Gastroesophageal sphincter (tissue), 4 donors: ENCODE measurements at places on chromosomes 3 and 15.

GRCh38 chr3:9225268-9225667 lies 24.2 kb downstream of the SRGAP3 start:
- ATAC-seq: no peak

- ATAC-seq: peak; percentile 64
Measured at GRCh38 chr15:100918690-100919480, at the start of gene LRRK1. Gene LRRK1 (plus strand): TSS chr15:100919357. CDS start chr15:100924633, 5,276 bp downstream.

GRCh38 chr15:73283366-73283962 lies 85.3 kb downstream of the HCN4 start:
- no peak for ATAC-seq

- ATAC-seq: no peak
Measured at GRCh38 chr3:45881078-45882022, 5.0 kb upstream of the CCR9 start.

GRCh38 chr3:17805461-17805940 lies 63.1 kb upstream of the TBC1D5 start:
- no peak for ATAC-seq

GRCh38 chr15:69725957-69726356 lies 273.3 kb downstream of the RPLP1 start:
- ATAC-seq: peak; percentile 42

GRCh38 chr3:9946112-9947024 lies 5.8 kb downstream of the PRRT3 start:
- peak; percentile 92 for ATAC-seq

DNA sequence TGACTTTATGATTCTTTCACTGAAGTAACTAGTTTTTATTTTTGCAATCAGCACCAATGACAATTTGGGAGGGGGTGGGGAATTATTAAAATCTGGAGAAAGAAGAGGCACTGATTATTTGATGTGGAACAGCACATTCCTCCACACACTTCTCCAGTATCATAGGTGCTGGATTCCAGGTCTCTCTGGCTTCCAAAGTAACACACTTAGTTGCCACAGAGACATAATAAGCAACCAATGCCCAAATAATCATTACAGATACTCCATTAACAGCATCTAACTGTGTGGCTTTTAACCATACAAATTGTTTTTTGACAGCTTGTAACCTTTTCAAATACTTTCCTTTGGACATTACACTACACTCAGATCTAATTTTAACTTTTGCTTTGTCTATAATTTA lies 131.0 kb upstream of the CDIN1 start:
- no peak for ATAC-seq

GRCh38 chr3:146501752-146502151 lies 32.4 kb upstream of the PLSCR2 start:
- no peak for ATAC-seq

GRCh38 chr3:32002561-32003368 lies 21.2 kb downstream of the ZNF860 start:
- ATAC-seq: no peak

DNA sequence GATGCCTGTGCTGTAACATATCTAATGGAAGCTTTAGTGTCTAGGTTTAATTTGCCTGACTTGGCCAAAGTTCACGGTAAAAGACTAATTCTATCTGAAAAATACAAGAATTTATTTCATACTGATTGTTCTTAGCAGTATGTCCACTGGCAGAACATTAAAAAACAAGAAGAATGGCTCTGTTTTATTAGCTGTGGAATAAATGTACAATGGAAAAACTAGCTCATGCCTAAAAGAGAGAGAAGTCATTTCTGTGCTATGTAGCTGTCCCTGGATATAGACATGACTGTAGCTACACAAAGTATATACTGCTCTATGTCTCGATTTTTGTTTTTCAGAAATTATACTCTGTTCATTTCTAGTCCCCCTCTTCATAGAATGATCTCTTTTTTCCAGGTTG lies 13.9 kb upstream of the VGLL3 start:
- ATAC-seq: no peak

DNA sequence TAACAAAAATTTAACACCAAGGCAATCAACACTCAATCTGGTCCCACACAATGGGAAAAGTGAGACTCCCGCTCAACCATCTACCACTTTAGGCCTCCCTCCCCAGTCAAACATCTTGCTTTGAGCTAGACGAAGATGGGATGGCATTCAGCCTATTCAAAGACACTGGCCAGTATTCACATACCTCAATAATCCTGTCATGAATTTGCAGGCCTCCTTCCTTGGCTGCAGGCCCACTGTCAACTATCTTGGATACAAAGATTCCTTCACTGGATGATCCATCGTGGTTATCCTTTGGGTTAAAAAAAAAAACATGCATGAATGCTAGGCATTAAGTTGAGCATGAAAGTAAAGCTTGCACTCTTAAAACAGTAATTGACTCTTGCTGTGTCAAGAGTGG lies 22.6 kb downstream of the PDZRN3 start:
- no peak for ATAC-seq

- ATAC-seq: no peak
Measured at GRCh38 chr3:128155616-128156360, 2.5 kb downstream of the EEFSEC start.

- no peak for ATAC-seq
Measured at GRCh38 chr3:183288117-183288516, 35.1 kb downstream of the B3GNT5 start.

- ATAC-seq: peak; percentile 65
Measured at GRCh38 chr15:75578173-75578947, 755 bp downstream of the PTPN9 start.

GRCh38 chr15:38627689-38628277 lies 63.2 kb upstream of the RASGRP1 start:
- ATAC-seq: no peak

GRCh38 chr15:79962178-79962577 lies 8.8 kb downstream of the BCL2A1 start:
- no peak for ATAC-seq

- ATAC-seq: no peak
Measured at GRCh38 chr3:11385891-11386290, 113.7 kb downstream of the ATG7 start.

DNA sequence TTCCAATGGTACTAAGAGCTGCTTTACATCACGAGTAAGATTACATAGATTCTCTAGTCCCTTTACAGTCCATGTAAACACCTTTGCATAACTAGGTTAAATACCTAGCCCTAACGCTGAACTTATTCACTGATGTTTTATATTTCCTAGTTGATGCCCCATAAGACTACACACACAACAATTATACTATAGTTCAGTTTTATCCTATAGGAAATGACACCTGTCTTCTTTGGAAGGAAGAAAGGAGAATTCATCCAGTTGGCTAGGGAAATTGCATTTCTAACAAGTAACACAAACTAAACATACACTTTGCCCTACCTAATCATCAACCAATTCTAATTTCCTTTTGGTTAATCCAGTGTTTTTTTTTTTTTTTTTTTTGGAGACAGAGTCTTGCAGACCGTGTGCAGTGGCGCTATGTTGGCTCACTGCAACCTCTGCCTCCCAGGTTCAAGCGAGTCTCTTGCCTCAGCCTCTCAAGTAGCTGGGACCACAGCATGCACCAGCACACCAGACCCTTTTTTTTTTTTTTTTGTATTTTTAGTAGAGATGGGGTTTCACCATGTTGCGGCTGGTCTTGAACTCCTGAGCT lies 13.9 kb downstream of the PDE12 start:
- no peak for ATAC-seq

DNA sequence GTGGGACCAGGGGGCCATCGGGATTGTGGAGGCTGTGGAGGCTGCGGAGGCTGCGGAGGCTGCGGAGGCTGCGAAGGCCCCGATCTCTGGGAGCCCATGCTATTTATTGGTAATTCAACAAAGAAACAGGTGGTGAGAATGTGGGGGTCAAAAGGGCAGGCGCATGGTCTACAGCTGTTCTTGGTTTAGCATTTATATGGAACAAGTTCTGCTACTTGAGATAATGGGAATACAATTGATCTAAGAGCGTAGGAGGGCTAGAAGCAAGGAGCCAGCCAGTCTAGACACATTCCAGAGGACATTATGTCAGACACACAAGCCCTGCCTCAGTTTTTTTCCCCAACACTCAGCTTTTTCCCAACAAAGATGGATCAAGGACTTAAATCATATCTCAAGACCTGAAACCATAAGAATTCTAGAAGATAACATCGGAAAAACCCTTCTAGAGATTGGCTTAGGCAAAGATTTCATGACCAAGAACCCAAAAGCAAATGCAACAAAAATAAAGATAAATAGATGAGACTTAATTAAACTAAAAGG lies 20.1 kb downstream of the C3orf80 start:
- ATAC-seq: no peak

GRCh38 chr3:112498914-112499711 lies at the start of gene BTLA:
Gene BTLA (minus strand): TSS chr3:112499472. CDS start chr3:112499358, 114 bp downstream.
- no peak for ATAC-seq

DNA sequence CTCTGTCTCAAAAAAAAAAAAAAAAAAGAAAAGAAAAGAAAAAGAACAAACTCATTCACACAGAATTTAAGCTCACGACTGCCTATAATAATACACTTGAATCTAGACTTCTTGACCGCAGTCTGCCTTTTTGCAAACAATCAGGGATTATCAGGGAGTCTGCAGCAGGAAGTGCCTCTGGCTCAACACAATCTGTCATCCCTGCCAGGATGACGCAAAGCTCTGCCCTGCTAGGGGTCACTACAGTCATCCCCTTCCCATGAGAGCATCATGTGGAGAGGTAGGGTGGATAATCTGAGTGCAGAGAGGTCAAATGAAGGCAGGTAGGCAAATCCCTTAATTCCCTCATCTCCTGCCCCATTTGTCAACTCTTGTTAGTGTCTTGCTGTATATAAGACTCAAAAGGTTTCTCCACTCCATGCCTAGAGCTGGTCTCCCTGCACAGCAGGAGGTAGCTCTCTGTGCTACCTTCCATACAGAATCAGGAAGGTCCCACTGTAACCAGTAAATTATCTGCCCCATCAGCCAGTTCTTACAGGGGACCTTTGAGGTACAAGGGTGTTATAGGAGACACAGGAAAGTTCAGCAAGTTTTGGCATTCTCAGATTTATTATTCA lies 4.2 kb downstream of the UBAP1L start:
- no peak for ATAC-seq

GRCh38 chr3:63303238-63303637 lies 25.1 kb downstream of the SYNPR start:
- no peak for ATAC-seq

- no peak for ATAC-seq
Measured at GRCh38 chr3:127489357-127489756, 101.2 kb downstream of the TPRA1 start.

GRCh38 chr3:154766765-154767503 lies 313.2 kb upstream of the MME start:
- no peak for ATAC-seq

DNA sequence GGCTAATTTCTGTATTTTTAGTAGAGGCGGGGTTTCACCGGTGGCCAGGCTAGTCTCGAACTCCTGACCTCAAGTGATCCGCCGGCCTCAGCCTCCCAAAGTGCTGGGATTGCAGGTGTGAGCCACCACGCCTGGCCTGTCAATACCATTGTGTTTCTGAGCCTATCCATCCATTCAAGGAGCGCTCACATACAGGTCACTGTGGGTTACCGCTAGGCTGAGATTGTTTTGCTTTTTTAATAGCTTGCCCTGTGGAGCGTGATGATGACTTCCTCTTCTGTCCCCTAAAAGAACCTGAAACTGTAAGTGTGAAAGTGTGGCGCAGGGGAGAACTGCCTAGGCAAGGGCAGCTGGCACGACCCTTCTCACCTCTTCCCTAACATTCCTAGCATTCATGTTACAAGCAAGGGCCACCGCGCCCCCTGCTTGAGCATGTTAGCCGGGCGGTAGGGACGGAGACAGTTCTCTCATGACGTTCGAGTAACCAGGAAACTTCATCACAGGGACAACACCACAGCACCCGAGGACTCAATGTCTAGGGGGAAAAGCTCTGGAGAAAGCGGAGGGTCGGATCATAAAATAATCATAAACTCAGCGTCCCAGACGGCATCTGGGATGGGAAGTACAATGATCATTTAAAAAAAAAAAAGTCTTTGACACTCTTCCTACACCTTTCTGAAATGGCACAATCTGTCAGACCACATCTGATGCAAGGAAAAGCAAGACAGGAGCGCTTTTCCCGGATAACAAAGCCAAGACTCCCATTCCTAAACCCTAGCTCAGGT lies 790 bp downstream of the LAMP3 start:
- no peak for ATAC-seq

DNA sequence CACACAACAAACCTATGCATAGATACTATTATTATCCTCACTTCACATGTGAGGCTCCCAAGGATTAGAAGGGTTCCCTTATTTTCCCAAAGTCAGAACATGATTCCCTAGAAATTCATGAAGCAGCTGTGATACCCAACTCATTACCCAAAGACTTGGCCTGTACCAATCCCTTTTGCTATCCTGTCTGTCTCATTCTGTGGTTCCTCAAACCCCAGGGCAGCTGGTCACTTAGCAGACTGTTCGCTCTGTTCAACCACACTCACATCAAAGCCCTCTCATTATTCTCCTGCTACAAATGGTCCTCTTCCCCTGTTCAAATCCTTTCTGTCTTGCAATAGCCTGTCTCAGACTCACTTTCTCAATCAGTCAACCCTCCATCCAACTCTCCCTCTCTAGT lies 154.3 kb upstream of the TRIM42 start:
- ATAC-seq: no peak

- ATAC-seq: no peak
Measured at GRCh38 chr3:9452417-9452816, 55.0 kb downstream of the SETD5 start.

- no peak for ATAC-seq
Measured at GRCh38 chr15:101368861-101369642, 74.0 kb upstream of the SNRPA1 start.

GRCh38 chr15:82864967-82865366 lies 55.5 kb downstream of the WHAMM start:
- ATAC-seq: no peak

DNA sequence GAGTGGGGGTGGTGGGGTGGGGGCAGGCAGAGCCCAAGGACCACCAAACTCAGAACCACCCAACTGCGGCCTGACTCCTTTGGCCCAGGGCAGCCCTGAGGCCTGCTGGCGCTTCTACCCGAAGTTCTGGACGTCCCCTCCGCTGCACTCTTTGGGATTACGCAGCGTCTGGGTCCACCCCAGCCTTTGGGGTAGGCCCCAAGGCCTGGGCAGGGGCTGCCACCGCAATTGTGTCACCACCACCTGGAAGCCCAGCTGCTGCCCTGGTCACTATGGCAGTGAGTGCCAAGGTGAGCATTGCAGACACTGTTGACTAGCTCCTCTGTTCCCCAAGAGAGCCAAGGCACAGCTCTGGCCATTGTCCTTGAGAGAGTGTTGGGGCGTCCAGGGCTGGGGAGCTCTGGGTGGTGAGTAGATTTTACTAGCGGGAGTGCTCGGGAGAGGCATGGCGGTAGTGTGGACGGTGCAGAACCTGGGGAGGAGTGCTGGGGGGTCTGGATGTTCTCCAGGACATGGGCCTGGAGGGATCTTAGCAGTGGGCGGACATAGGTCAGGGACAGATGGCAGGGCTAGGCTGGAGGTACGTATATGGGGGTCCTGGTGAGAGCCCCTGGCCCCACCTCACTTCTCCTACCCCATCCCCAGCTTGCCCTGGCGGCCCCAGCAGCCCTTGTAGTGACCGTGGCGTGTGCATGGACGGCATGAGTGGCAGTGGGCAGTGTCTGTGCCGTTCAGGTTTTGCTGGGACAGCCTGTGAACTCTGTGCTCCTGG lies 12.8 kb downstream of the NT5DC2 start:
- ATAC-seq: no peak

GRCh38 chr3:189978753-189979152 lies 141.9 kb downstream of the P3H2 start:
- no peak for ATAC-seq

GRCh38 chr3:127858937-127859336 lies 36.6 kb upstream of the MGLL start:
- no peak for ATAC-seq

GRCh38 chr3:194270627-194271459 lies 80.3 kb downstream of the CPN2 start:
- ATAC-seq: peak; percentile 88
